Activated CD4-positive, alpha-beta T cell treated with anti-CD3 and anti-CD28 coated beads, Interleukin-2, amount 50 U/mL, for 4 hours (primary cell): ENCODE measurements at places on chromosomes 13 and 19.
A peak's percentile ranks its signal among the peaks of the same experiment; 100 is the strongest.

DNA sequence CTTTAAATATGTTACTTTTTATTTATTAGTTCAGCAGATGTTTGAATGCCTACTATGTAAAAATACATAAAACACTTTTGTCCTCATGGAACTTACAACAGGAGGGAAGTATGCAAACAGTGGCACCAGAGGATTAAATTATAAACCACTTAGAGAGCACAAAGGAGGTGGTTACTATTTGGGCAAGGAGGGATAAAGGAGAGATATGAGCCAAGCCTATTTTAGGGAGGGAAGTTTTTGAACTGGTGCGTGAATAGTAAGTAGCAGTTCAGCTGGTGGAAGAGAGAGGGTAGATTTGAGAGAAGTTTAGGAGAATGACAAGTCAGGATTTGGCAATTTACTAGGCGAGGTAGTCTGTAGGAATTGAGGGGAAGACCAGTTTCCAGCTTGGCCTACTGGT lies 8.6 kb downstream of the AKAP11 start:
- DNase-seq: no peak

- DNase-seq: no peak
These were observed 804 bp downstream of the ZNF708 start for GRCh38 chr19:21328406-21328805.

DNA sequence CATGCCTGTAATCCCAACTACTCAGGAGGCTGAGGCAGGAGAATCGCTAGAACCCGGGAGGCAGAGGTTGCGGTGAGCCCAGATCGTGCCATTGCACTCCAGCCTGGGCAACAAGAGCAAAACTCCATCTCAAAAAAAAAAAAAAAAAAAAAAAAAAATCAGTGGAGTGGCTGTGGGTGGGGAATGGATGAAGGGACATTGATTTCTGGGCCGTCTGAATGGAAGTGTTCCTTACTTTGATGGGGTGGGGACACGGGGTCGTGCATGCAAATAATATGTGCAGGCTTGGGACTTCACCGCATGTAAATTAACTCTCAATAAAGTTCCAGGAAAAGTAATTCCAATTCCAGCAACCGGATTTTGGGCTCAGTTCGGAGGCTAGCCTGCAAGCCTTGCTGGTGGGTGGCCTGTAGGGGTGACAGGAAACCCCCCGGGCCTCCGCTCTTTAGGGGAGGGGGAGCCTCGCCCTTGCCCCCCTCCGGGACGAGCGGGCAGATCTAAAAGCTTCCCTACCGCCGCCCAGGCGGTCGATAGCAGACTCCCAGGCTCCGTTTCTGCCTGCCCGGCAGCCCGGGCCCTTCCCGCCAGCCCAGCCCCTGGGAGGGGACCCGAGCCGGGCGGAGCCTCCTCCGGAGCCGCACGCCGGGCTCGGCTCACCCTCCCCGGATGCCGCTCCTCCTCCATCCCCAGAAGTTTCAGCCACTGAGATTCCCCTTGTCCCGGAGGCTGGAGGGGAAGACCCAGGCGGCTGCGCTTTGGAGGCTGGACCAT lies 48.0 kb upstream of the ADGRE5 start:
- DNase-seq: no peak

DNA sequence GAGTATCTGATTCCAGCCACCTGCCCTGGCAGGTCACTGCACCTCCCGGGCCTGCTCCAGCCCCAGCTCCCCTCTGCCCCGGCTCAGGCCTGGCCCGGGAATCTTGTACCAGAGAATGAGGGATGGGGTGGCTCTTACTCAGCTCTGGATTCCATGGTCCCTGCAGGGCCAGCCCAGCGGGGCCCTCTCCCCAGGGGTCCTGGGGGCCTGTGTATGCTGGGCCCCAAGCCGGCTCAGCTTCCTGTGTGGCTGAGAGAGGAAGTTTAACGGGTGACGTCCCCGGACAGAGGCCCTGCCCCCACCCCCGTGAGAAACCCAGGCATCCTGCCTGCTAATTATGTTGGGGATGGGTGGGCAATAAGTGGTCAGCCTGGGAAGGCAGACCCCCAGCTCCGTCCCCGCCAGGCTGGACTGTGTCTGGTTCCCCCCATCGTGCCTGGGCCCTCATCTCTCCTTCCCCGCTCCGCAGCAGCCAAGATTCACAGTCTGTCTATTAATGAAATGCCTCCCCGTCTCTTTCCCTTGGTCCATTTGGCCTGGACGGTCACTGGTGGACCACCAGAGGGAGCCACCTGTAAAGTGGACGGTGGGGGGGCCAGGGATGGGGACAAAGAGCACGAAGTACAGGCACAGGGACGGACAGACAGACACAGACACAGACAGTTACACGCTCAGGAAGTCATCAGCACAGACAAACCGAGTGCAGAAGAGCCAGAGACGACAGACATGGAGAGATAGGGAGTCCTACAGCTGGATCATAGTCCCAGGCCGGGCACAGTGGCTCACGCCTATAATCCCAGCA lies at the start of gene DENND1C:
DENND1C (minus strand) TSS at position 247 of the 802 bp plus-strand sequence; CDS start at position 155, 92 bp downstream.
- peak; percentile 53 for DNase-seq

DNA sequence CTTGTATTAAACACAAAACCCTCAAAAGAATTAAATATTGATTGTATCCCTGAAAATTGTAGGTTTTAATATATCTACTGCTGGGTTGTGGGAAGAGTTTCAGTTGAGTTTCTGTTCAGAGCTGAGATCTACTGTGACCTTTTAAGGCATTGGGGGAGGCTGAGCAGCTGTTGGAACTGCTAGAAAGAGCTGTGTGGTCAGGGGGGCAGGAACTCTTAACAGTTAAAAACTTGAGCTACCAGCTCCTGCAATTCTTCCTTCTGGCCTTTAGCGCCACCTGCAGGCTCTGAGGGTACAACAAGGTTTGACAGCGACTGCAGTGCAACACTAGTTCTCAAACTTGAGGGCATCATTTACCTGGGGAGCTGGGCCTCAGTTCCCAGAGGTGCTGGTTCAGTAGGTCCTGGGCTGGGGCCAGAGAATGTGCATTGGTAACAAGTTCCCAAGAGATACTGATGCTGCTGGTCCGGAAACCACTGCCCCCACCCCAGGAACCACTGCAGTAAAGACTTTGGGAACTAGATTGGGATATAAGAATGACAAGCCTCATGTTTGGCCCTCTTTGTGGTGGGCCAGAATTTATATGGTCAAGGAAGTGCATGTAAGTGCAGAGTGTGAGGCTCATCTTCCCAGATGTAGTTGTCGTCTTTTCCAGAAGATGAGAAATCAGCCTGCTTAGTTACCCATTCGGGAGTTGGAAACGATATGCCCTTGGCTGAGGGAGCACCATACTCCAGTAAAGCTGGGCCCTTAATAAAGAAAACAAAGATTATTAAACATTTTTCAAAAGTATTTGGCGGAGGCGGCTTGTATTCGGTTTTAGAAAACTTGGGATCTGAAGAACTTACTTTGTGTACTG lies 2.6 kb downstream of the RNASEH2B start:
- DNase-seq: peak; percentile 91

- no peak for DNase-seq
These were observed 101.7 kb downstream of the TNFRSF19 start for GRCh38 chr13:23671897-23672296.

DNA sequence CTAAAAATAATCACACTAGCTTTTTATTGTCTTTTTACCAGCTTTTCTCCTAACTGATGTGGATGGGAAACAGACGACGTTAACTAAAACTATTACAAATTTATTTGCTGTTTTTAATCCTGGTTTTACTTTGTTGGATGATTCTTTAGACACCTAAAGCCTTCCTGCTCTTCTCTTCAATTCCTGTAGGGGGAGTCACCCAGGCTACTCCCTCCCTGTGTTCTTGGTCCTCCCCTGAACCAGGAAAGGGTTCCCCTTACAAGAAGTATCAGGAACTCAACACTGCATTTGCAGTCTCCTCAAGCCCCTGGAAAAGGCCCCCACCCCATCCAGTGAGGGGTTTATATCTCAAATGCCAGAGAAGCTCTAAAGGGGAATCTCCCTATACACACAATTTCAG lies 206.1 kb downstream of the SUCLA2 start:
- no peak for DNase-seq

- no peak for DNase-seq
These were observed 1.8 kb downstream of the ZNF114 start for GRCh38 chr19:48271531-48272151.

- no peak for DNase-seq
These were observed 128.7 kb downstream of the UQCRFS1 start for GRCh38 chr19:29084266-29084665.

DNA sequence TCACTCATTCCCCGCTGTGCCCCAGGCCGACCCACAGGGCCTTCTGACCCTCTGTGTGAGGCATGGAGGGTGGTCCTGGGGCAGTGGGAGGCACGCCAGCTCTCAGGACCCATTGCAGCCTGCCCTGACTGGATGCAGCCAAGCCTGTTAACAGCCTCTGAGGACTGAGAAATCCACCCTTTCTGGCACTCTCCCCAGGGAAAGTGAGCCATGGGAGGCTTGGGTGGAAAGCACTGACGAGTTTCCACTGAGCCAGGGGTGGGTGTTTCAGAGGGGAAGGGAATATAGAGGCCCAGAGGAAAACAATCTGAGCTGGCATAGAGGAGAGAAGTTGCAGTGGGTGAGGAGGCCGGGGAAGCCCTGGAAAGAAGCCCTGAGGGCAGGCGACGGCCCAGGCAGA lies 30.6 kb upstream of the SLC7A10 start:
- no peak for DNase-seq

DNA sequence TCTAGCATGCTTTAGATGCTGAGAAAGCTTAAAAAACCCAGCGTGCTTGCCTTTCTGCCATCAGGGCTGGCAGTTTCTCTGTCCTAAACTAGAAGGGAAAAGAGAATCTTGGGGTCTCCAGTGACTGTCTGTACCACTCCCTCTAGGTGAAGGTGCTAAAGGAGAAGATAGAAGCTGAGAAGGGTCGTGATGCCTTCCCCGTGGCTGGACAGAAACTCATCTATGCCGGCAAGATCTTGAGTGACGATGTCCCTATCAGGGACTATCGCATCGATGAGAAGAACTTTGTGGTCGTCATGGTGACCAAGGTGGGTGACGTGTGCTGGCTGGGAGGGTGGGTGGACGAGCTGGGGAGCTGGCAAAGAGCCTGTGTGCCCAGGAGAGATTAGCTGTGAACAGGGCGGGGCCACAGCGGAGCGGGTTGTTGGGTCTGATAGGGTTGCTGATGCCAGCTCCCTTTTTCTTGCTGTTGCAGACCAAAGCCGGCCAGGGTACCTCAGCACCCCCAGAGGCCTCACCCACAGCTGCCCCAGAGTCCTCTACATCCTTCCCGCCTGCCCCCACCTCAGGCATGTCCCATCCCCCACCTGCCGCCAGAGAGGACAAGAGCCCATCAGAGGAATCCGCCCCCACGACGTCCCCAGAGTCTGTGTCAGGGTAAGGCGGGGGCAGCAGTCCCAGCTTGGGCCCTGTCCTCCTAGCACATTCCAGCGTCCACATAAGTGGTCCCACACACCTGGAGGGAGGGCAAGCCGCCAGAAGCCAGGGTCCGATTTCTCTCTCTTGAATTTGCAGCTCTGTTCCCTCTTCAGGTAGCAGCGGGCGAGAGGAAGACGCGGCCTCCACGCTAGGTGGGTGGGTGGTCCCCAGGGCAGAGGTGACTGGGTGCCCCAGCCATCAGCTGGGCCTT lies 2.3 kb downstream of the RAD23A start:
- no peak for DNase-seq

- DNase-seq: no peak
These were observed 8.3 kb upstream of the JUND start for GRCh38 chr19:18289471-18290301.

DNA sequence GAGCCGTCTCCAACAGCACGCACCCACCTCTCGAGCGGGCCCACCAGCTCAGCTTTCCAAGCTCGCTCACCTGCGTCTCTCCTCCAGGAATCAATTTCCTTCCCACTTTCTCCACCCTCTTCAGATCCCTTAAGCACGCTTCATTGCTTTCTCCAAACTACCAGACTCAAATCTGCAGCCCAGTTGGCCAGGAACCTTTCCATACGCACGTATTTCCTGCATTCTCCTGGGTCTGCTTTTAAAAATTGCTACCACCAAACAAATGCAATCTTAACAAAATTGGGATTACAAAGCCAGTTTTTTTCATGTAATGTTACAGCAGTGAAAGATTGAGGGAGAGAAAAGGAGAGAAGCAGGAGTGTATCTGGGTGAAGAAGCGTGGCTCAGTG lies 1.5 kb downstream of the ENOX1 start:
- DNase-seq: no peak

- DNase-seq: peak; percentile 12
These were observed 685 bp downstream of the GMFG start for GRCh38 chr19:39335168-39335548.
